Breast epithelium (tissue), 4 donors: ENCODE measurements at places on chromosomes 4 and X.
A peak's percentile ranks its signal among the peaks of the same experiment; 100 is the strongest.

DNA sequence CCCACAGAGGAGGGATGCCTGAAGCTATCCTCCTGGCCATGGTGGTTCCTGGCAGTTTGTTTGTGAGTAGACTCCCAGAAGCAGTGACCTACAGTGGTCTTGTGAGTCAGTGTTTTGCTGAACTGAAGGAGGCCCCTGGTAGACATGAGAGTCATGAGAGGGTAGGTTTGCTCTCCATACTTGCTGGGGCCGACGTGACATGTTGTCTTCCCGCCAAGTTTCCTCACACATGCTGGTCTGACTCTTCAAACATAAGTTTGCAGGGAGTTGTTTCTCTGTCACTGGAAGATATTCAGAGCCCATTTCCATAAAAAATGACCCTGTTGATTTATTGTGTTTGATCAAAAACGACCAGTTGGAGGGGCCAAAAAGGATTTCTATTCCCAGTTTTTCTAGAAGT, 131.1 kb upstream of the SCML1 start:
- no peaks in the 10 kb centered on the region for H3K36me3 ChIP-seq
- no peak overlapping the region for H3K4me3 ChIP-seq
- DNase-seq = no peak

DNA sequence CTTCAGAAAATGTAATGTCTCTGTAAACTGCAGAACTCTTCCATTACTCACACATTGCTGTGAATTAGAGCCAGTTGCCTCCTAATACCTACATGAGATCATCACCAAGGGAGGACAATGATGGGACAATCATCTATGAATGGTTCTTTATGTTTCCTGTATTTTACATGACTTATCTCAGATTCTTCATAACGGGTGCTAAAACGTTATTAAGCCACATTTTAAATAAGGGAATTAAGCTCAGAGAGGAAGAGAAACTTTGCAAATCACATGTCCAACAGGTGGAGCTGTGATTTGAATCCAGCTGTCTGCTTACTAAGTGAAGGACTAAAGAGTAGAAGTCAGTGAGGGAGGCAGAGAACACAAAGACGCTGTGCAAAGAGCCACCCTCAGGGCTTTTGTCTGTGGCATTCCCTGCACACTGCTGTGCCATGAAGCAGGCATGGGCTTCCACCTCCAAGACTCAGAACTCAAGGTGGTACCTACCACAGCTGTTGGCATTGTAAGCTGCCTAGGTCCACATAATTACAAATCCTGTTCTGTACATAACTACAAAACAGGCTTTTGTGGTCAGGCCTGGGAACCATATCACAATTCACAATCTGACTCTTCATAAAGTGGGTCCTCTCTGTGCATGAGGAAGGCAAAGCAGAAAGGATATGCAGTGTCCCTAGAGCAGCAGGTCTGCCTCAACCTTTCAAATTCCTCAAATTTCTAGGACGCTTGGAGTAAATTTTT, 12.8 kb downstream of the TBC1D9 start:
- peak overlapping the region; percentile 60 for H3K27ac ChIP-seq
- no peaks in the 10 kb centered on the region for H3K36me3 ChIP-seq
- H3K4me1 ChIP-seq = peaks cover 9% of the 10 kb centered on the region
- H3K27me3 ChIP-seq = no peaks in the 10 kb centered on the region
- DNase-seq = peak; percentile 42

DNA sequence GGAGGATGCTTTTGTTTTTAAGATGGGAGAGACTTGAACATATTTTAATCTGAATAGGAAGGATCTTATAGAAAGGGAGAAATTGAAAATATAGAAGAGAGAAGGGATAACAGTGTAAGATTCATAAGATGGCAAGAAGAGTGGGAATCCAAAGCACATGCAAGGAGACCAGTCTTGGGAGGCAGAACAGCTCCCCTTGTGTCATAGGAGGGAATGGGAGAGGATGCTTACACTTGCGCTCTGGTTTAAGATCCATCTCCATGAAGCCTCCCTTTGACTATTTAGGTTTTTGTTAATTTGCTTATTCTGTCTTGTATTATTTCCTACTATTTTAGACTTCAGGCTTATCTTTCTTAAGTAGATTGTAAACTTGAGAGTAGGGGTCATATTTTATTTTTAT, 42.7 kb downstream of the KIF4A start:
- no peak for DNase-seq
- H3K27me3 ChIP-seq = no peaks in the 10 kb centered on the region
- H3K4me1 ChIP-seq = no peaks in the 10 kb centered on the region

- no peaks in the 10 kb centered on the region for H3K4me1 ChIP-seq
- H3K36me3 ChIP-seq = no peaks in the 10 kb centered on the region
- H3K4me3 ChIP-seq = peak overlapping the region; percentile 82
- no peaks in the 10 kb centered on the region for H3K27me3 ChIP-seq
Observed at GRCh38 chrX:154444755-154445246, 860 bp downstream of the FAM50A start.

DNA sequence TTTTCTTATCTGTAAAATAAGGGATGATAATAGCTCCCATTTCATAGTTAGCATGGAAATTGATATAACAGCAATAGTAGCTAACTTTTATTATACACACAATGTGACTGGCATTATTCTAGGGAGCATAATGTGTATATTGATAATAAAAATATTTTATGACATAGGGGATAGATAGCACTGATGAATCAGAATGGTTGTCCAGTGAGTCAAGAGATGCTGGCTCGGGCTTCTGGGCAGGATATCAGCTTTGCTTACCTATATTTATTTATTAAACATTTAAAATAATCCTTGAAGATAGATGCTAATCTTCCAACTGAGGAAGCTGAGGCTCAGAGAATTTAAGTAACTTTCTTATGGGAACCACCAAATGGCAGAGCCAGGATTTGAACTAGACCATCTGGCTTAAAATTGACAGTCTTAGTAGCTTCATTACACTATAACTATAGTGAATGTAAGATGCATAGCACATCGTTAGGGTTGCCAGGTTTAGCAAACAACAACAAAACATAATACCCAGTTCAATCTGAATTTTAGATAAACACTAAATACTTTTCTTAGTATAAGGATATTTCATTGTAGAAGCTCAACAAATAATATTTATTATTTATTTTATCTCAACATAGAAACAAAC, 2.7 kb downstream of the AFP start:
- DNase-seq = no peak
- H3K4me3 ChIP-seq = no peak overlapping the region
- H3K36me3 ChIP-seq = no peaks in the 10 kb centered on the region
- H3K4me1 ChIP-seq = no peaks in the 10 kb centered on the region

- H3K4me3 ChIP-seq = no peak overlapping the region
- no peaks in the 10 kb centered on the region for H3K36me3 ChIP-seq
Observed at GRCh38 chr4:108270466-108271450, 102.0 kb upstream of the LEF1 start.

DNA sequence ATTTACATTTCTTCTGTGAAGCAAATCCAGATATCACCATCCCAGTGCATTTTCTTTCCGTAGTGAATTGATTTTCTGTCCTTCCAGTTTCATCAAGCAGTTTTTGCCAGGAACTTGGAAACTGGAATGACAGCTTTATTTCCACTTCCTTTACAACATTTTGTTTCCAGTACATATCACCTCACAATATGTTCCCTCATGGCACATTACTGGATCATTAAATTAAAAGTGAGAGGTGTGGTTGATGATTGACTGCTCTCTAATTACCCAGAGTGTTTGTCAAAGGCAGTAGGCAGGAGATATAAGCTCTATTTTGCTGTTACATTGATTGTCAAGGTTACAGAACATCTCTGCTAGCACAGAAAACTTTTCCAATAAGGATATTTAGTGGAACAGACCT, 22.3 kb upstream of the ACE2 start:
- no peaks in the 10 kb centered on the region for H3K36me3 ChIP-seq
- no peak for DNase-seq
- no peak overlapping the region for H3K27ac ChIP-seq
- H3K4me1 ChIP-seq = no peaks in the 10 kb centered on the region

GRCh38 chrX:107574711-107575110, 53.6 kb upstream of the PRPS1 start:
- no peak overlapping the region for H3K4me3 ChIP-seq
- H3K4me1 ChIP-seq = no peaks in the 10 kb centered on the region
- no peak overlapping the region for H3K27ac ChIP-seq

DNA sequence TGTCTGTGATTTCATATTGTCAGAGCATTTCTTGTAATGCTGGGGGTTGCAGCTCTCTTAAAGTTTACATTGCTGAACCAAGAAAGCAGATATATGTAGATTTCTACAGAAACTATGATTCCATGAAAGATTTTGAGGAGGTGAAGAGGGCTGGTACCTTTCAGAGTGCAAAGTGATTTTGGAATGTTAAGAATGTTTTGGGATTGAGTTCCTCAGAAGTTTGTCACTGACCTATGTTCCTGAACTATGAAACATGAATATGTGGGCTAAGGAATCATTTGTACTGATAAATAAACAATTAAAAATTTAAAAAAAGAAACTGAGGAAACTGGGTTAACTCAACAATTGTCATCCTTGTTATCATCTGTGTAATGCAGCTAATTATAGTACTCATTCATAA, 12.3 kb upstream of the CHIC2 start:
- DNase-seq = no peak
- no peaks in the 10 kb centered on the region for H3K27me3 ChIP-seq

DNA sequence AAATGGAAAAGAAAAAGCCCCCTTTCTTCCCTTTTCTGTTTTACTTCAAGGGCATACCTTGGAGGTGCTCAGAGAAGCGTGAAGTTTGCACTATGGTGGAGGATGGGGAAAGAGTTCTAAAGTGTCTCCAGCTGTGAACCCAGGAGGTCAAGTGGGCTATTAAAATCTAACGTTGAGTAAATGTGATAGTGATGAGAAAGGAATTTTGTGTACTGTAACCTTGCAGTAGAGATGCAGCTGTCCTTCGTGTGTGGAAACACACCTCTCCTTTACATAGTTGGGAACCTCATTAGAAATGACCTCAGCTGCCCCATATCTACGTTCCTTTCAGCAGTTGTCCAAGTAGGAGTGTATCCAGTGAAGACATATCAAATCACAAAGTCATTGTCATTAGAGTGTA, 26.5 kb downstream of the ADH5 start:
- no peak overlapping the region for H3K27ac ChIP-seq
- DNase-seq = no peak
- no peaks in the 10 kb centered on the region for H3K36me3 ChIP-seq
- no peak overlapping the region for H3K4me3 ChIP-seq
- no peaks in the 10 kb centered on the region for H3K27me3 ChIP-seq

DNA sequence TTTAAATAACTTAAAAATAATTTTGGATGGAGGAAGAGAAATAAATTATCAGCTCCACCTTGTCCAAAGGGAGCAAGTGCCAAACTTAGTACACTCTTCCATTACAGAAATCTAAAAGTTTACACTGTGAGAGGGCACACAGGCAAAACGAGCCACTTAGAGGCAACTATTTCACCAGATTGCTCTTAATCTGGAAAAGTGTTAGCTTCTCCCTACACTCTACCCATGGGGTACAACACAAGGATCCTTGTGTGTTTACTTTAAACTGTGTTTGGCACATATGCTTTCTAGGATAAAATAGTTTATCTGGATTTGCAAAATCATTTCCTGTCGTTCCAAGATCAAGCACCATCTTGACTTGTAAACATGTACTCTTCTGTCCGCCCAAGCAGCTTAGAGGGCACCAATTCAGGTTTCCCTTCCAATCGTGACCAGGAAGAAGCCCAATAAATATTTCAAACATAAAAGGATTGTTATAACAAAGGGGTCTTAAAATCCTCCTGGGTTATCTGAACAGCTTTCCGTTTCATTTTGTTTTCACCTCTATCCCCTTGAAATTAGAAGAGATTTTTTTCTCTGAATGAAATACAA, 29.0 kb upstream of the KDR start:
- no peak overlapping the region for H3K4me3 ChIP-seq
- H3K27me3 ChIP-seq = no peaks in the 10 kb centered on the region
- no peaks in the 10 kb centered on the region for H3K4me1 ChIP-seq
- H3K36me3 ChIP-seq = no peaks in the 10 kb centered on the region
- H3K27ac ChIP-seq = no peak overlapping the region
- DNase-seq = no peak

DNA sequence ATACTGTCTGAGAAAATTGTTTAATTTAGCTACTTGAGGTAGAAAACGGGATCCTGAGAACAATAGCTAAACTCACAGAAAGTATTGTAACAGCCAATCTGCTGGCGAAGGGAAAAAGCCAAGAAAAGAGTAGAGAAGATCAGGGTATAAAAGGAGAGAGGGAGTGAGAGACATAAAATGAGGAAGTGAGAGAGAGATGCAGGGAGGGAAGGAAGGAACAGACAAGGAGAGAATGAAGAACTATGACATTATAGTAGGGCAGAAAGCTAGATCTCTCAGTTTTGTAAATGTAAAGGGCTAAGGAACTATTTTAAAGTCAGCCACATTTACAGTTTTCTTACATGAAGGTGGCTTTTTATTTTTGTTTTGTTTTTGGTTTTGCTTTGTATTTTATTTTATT, 1.6 kb upstream of the GIMD1 start:
- H3K4me3 ChIP-seq = no peak overlapping the region
- H3K27me3 ChIP-seq = no peaks in the 10 kb centered on the region
- H3K4me1 ChIP-seq = no peaks in the 10 kb centered on the region
- no peak for DNase-seq

GRCh38 chr4:152094970-152095700, 334.3 kb upstream of the GATB start:
- no peaks in the 10 kb centered on the region for H3K36me3 ChIP-seq
- no peak overlapping the region for H3K4me3 ChIP-seq
- no peak for DNase-seq
- H3K27me3 ChIP-seq = no peaks in the 10 kb centered on the region
- H3K27ac ChIP-seq = no peak overlapping the region

GRCh38 chr4:140626661-140627376, 58.1 kb upstream of the UCP1 start:
- H3K36me3 ChIP-seq = peaks cover 6% of the 10 kb centered on the region
- no peak overlapping the region for H3K27ac ChIP-seq
- H3K4me1 ChIP-seq = no peaks in the 10 kb centered on the region

DNA sequence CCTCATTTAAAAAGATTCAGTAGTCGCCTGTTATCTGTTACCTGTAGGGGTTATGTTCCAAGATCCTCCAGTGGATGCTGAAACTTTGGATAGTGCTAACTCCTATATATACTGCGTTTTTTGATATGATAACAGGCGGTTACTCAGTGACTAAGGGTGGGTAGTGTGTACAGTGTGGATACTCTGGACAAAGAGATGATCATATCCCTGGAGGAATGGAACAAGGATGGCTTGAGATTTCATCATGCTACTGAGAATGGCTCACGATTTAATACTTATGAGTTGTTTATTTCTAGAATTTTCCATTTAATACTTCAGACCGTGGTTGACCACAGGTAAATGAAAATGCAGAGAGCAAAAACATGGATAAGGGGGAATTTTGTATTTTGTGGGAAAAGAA, 21.5 kb downstream of the FAM47E start:
- no peak for DNase-seq
- H3K4me1 ChIP-seq = no peaks in the 10 kb centered on the region
- no peak overlapping the region for H3K4me3 ChIP-seq
- no peaks in the 10 kb centered on the region for H3K36me3 ChIP-seq
- no peak overlapping the region for H3K27ac ChIP-seq

DNA sequence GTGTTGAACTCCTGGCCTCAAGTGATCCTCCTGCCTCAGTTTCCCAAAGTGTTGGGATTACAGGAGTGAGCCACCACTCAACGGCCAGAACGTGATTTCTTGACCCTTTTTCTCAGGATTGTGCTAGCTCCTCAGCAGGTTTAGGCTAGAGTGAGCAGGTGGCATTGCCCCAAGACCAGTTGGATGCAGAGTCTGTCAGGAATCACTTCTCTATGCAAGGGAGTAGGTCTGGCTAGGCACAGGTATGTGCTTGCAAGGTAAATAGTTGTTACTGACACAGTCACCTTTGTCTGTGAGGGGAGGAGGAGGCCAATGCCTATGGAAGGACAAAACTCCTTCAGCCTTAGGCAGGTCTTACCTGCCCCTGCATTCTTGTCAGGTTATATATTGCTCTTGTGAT, 24.2 kb downstream of the SLC25A5 start:
- no peaks in the 10 kb centered on the region for H3K36me3 ChIP-seq
- H3K4me1 ChIP-seq = no peaks in the 10 kb centered on the region
- no peak for DNase-seq
- H3K27me3 ChIP-seq = peaks cover 6% of the 10 kb centered on the region
- no peak overlapping the region for H3K4me3 ChIP-seq
- no peak overlapping the region for H3K27ac ChIP-seq
